LHCN-M2 (cell line): ENCODE measurements at places on chromosomes 7 and 10. TPM values are rescaled to one million over a fixed set of nuclear protein-coding genes. Genes with fewer than 3 reads are reported as not detected.

- DNase-seq = no peak
These were observed 66.7 kb upstream of the IL6 start for GRCh38 chr7:22660293-22660692.

DNA sequence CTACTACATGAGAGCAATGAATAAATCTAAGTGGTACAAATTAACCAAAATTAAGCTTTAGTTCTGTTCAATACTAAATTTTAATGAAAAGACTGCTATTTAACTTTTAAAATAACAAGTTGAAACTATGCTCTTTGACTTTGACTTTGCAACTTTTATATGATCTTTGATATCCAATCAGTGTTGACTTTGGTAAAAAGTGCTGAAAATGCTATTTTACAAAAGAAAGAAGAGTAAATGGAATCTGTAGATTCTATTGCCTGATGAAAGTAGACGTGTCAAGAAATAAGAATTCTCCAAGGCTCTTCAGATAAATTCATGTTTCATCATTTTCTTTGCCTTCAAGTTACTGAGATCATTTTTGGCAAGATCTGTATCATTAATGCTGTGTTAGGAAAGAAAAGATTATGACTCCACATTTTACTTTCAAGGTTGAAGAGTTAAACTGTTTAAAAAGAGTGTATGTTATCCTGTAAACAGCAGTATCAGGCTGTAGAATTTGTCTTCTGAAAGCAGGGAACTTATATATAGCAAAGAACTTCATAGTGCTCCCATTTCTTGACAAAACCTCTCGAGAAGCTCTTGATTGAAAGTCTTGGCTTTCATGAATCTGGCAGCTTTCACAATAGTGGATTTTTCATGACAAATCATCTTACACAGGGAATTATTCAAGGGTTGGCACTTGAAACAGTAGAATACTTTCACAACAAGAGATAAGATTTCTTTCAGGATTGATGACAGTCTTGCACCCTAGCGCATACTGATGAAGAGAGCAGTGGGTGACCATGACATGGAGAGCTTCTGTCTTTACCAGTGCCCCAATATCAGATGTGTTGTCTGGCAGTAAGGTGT, 72.1 kb downstream of the PTEN start:
- no peak for DNase-seq

- DNase-seq = peak; percentile 75
These were observed 248.9 kb downstream of the COBL start for GRCh38 chr7:51067757-51068156.

- no peak for DNase-seq
These were observed 109.8 kb upstream of the PTN start for GRCh38 chr7:137453356-137453755.

GRCh38 chr10:5537684-5538083, 12.9 kb downstream of the CALML3 start:
- DNase-seq = no peak

- DNase-seq = peak; percentile 88
These were observed 965 bp downstream of the ZCCHC24 start for GRCh38 chr10:79444199-79445119.

GRCh38 chr7:14495633-14496032, 406.9 kb downstream of the DGKB start:
- no peak for DNase-seq

GRCh38 chr7:102412548-102412947, 16.4 kb downstream of the PRKRIP1 start:
- DNase-seq = peak; percentile 54

DNA sequence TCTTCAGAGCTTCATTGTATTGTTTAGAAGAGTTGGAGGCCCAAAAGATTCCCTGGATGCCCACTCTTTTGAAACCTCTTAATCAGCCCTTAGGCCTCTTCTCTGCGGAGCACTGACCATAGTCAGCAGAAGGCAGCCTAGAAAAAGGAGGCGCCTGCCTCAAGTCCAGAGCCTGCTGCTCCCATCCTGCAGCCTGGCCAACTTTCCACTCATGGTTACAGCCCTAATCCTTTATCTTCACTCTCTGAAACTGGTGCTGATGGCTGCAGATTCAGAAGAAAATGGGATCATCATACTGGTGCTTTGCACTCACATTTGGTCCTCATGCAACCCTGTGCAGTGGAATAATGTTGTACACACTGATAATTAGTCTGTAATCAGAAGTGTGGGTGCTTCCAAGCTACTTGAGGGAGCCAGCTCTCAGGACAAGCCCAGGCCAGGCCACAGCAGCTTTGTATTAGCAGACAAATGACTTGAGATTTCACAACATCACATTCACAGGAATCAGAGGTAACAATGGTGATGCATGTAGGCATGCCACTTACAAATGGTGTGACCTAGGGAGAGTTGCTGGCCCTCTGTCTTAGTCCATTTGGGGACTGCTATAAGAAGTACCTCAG, 272.9 kb downstream of the GALNT17 start:
- no peak for DNase-seq

DNA sequence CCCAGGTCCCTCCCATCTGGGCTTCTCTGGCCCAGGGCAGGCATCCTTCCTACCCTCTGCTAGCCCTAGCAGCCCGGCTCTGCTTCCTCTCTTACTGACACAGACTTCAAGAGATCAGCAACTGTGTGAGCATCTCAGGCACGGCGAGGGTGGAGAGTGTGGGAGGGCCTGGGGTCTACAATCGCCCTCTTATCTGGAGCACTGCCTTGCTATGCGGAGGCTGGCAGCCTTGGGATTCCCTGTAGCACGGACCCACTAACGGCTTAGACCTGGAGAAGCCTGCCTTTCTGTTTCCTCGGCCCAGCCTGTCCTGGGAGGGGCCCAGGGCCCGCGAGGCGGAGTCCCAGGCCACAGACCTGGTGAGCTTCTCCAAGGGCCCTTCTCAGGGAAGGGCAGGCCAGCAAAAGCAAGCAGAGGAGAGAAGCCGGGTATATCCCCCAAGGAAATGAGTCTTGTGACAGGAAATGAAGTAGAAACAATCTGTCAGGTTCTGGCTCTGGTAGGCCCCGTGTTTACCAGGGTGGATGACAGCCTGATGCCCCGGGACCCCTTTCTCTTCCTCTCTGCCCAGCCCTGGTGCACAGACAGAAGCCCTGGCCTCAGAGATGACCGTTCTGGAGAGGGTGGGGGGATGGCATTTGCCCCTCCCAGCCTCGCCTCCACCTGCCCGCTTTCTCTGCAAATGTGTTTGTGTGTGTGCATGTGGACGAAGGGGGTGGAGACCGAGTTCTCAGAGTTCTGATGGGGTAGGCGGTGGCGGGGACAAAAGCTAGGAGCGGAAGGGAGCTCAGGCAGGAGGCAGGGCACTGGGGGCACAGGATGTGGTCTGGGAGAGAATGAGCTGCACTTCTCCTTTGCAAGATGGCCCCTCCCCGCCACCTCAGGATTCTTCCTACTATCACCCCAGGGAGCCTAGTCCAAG, 2.5 kb downstream of the LRCH4 start:
- no peak for DNase-seq

GRCh38 chr10:98382691-98383101, 32.3 kb downstream of the PYROXD2 start:
- DNase-seq = no peak

DNA sequence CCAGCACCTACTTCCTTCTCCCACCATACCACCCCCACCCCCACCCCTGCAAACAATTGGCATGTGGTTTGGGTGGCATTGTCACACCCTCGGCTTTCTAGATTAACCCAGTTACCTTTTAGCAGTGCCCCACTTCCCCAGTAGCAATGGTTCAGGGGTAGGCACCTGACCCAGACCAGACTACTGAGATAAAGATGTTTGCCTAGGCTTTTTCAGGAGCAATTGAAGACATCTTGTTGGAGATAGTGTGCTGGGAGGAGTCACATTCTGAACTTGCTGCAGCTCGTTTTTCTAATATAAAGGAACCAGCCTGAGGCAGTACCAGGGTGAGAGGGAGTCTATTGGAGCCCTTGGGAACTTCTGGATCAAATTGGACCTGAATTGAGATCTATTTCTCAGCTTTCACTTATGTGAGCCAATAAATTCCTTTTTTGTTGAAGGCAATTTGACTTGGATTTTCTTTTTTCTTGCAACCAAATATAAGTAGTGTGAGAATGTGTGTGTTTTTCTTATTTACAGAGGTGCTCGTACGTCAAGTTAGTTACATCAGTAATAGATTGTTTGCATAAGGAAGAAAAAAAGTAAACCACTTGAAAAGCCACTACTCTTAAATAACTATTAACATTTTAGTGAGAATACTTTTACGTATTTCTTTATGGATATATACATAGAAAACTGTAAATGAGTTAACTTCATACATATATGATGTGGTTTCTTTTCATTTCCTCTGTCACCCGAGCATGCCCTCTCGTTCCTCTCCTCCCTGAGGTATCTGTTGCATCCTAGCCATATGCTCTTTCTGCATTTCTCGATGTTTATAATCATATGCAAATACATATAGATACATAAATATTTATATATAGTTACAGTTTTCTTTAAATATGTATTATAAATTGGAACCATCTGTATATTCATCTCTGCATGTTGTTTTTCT, 38.0 kb downstream of the RAB18 start:
- DNase-seq = no peak

- DNase-seq = peak; percentile 44
These were observed 82.4 kb downstream of the CREM start for GRCh38 chr10:35208949-35209613.

GRCh38 chr7:30896036-30896435, 15.6 kb upstream of the AQP1 start:
- DNase-seq = no peak

GRCh38 chr7:132030086-132030568, 473.7 kb upstream of the PODXL start:
- DNase-seq = no peak

GRCh38 chr7:129436335-129436923, 2.2 kb downstream of the STRIP2 start:
- no peak for DNase-seq

GRCh38 chr10:126459032-126459831, 71.0 kb upstream of the ADAM12 start:
- peak; percentile 96 for DNase-seq

GRCh38 chr10:110502072-110502845, 4.6 kb downstream of the DUSP5 start:
- DNase-seq = no peak

DNA sequence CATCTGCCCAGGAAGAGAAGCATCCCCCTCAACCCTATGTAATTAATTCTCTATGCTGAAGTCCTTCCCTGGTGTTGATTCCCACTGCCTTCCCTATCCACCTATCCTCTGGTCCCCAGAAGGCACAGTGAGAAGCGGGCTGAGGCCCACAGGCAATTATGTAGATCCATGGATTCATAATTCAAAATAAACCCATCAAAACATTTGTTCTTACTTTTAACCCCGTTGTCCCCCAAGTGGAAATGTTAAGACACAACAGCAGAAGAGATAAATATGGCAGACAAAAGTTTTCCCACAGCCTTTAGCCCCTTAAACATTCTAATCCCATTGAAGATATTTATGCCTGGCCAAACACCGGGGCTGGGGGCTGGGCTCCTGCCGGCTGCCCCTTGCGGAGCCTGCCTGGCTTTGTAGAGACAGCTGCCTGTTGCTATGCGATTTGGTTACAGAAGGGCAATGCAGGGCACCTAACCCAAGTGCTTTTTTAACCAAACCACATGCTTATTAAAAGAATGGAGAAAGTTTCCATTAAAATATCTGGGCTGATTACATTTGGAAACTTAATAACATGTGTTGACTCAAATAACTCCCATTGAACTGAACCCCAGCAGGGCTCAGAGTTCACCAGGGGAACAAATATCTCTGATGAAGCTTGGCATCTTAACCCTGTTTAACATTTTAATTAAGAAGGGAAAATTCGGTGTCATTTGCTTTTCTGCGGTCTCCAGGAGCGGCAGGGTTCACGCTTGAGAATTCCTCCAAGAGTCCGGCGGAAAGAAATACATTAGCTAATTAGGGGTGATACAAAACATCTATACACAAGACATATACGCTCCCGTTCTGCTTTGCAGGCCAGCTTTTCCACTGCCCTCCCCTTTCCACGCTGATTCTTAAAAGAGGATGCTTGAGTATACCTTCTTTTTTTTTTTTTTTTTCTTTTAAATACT, 110.8 kb upstream of the FGFR2 start:
- DNase-seq = no peak

GRCh38 chr10:58641095-58641531, 128.4 kb downstream of the BICC1 start:
- peak; percentile 96 for DNase-seq

- DNase-seq = no peak
These were observed 48.5 kb downstream of the CPEB3 start for GRCh38 chr10:92242380-92242779.

DNA sequence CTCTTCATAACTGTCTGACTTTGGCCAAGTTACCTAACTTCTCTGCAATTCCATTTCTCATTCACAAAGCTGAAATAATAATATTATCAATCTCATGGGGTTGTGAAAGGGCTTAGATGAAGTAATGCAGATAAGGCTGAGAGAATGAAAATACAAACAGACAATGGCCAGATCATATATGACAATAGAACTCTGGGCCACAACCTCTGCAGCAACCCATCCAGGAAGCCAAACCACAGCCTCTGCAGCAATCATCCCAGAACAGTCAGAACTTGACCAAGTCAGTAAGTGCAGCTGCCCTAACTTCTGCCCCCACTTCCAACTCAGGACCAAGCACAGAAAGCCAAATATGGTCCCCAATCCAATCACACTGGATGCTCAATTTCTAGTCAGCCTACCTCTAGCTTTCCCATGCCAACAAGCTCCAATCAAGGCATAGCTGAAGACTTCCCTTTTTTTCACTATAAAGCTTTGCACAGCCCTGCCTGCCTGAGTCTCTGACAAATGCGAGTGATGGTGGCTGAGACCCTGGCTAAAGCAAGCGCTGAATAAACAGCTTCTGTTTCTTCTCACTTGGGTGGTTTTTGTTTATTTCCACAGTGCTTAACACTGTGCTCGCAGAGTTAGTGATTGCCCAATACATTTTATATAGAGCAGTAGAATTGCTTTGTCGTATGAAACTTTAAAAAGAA, 34.8 kb upstream of the TNPO3 start:
- DNase-seq = peak; percentile 18

The TPST1 gene
- 53.6 and 68.8 TPM in 2 replicates for total RNA-seq

The PNLIPRP2 gene
- total RNA-seq = not detected in 2 replicates

The UTF1 gene
- not detected in 2 replicates for total RNA-seq

The AGAP5 gene
- 1.0 and 2.5 TPM in 2 replicates for total RNA-seq

The LRRC18 gene
- not detected in 2 replicates for total RNA-seq

The IFIT1 gene
- total RNA-seq = 33.3 and 70.9 TPM in 2 replicates

The IDE gene
- 25.3 and 27.0 TPM in 2 replicates for total RNA-seq

The CPA2 gene
- not detected in 2 replicates for total RNA-seq

The NME8 gene
- total RNA-seq = not detected in 2 replicates

The CALHM1 gene
- total RNA-seq = not detected in 2 replicates

The GSTO2 gene
- total RNA-seq = 0.38 and 0.46 TPM in 2 replicates

The SLC26A5 gene
- not detected in 2 replicates for total RNA-seq

The CAPZA2 gene
- 174 and 211 TPM in 2 replicates for total RNA-seq

The VENTX gene
- total RNA-seq = not detected in 2 replicates

The ADAMTS14 gene
- total RNA-seq = 2.4 and 2.7 TPM in 2 replicates

The IGFBP3 gene
- total RNA-seq = 14.0 and 31.9 TPM in 2 replicates

The NPFFR1 gene
- total RNA-seq = not detected in 2 replicates

The HMX3 gene
- not detected in 2 replicates for total RNA-seq

The JCAD gene
- total RNA-seq = 12.1 and 12.8 TPM in 2 replicates

The TUBB8 gene
- not detected in 2 replicates for total RNA-seq

The SFRP5 gene
- total RNA-seq = 0.17 TPM in 1 of 2 replicates, not detected in the other
